ENCODE measurements at places on chromosomes 5 and 9. TPM values are rescaled to one million over a fixed set of nuclear protein-coding genes. Genes with fewer than 3 reads are reported as not detected.

The BSPRY gene
- total RNA-seq, result 0.19 TPM

The FOXD4 gene
- total RNA-seq, result 0.32 TPM

The PCDHB8 gene
- total RNA-seq, result 2.4 TPM

The HMCN2 gene
- total RNA-seq, result 3.1 TPM

The LPAR1 gene
- 42.6 TPM for total RNA-seq

The LRRTM2 gene
- total RNA-seq, result 1.3 TPM

The SLC34A1 gene
- not detected for total RNA-seq

The FOXD4L6 gene
- not detected for total RNA-seq

The ZNF300 gene
- total RNA-seq, result 2.4 TPM

The GPX3 gene
- total RNA-seq, result 4,437 TPM

The CKMT2 gene
- total RNA-seq, result 18.9 TPM

The PIP5K1B gene
- 0.74 TPM for total RNA-seq

The CCL27 gene
- not detected for total RNA-seq

The RPS14 gene
- 1,447 TPM for total RNA-seq

The NRARP gene
- 16.3 TPM for total RNA-seq

The IRX2 gene
- 0.45 TPM for total RNA-seq

The SLC31A1 gene
- 34.6 TPM for total RNA-seq

The SMIM33 gene
- total RNA-seq, result not detected

The ADAMTS2 gene
- 79.4 TPM for total RNA-seq

The PRKACG gene
- not detected for total RNA-seq

All from mesenteric fat pad (tissue), 1 donor.